Mammary epithelial cell (primary cell): ENCODE measurements at places on chromosomes 13 and 19. TPM values are rescaled to one million over a fixed set of nuclear protein-coding genes. Genes with fewer than 3 reads are reported as not detected.

The IGSF23 gene
- polyA plus RNA-seq, result not detected

The ZNF813 gene
- 0.97 TPM for polyA plus RNA-seq

The PKN1 gene
- polyA plus RNA-seq, result 8.3 TPM

The EDDM13 gene
- polyA plus RNA-seq, result 3.8 TPM

The TNFSF13B gene
- polyA plus RNA-seq, result 0.11 TPM

The COX6B2 gene
- 1.4 TPM for polyA plus RNA-seq
